T-helper 2 cell (primary cell): ENCODE measurements at places on chromosomes 7 and 10.

DNA sequence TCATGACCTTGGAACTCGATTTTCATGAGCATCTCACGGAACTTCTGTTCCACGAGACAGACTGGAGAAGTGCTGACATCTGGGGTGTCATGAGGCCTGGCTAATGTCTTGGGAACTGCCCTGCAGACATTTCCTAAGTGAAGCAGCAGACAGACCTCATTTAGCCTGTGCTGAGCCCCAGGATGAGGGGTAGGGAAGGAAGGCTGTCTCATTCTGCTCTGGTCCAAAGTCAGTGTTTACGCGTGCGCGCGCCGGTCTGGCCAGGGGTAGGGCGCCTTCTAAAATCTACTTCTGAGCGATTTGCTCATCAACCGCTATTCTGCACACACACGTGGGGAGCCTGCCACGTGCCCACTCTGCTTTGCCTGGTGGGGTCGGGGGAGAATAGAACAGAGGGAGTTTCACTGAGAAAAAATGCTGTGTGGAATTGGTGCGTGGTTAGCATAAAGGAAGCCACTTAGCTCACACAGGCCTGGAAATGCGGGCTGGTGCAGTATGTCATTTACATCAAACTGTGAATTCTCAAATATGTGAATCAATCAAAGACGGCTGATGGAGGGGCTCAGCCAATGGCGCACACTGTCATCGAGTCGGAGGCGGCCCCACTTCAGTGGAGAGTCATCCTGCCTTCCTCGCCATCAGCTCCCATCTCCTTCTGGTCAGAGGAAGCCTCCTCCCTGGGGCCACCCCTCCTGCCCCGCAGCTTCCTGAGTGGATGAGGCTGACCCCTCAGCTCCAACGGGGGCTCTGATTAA is 335.1 kb downstream of the ADARB2 start:
- DNase-seq = no peak

GRCh38 chr7:141053626-141054025 is 20.2 kb upstream of the TMEM178B start:
- no peak for DNase-seq

DNA sequence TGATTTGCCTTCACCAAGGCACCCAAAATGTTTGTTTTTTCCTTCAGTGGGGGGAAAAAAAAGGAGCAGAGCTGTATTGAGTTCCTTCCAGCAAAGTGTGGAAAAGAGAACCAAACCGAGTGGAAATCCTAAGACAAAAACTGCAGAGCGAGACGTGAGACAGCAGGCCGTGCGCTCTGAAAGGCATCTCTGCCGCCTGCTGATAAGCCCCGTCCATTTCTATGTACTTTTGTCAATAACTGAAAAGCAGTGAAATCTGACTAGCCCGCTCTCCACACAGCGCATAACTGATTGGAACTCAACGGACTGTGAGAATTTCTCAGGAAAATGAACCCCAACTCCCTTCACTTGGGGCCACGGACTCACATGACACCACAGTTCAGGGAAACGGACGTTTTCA is 83.2 kb downstream of the COBL start:
- DNase-seq = no peak

- no peak for DNase-seq
Observed at GRCh38 chr7:90715067-90715466, 118.9 kb downstream of the CDK14 start.

DNA sequence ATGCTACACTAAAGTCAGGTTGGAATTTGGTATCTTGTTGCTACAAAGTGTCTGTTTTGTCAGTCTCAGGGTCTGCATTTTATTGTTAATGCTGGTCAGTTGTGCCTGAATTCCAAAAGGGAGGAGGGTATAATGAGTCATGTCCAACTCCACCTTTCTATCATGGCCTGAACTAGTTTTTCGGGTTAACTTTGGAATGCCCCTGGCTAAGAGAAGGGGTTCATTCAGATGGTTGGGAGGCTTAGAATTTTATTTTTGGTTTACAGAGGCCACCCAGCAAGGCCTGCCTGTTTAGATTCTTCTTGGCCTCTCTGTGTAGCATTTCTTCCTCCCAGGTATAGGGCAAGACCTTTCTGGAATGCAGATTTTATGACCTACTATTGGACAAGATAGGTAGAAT is 93.2 kb downstream of the SKIDA1 start:
- no peak for DNase-seq

DNA sequence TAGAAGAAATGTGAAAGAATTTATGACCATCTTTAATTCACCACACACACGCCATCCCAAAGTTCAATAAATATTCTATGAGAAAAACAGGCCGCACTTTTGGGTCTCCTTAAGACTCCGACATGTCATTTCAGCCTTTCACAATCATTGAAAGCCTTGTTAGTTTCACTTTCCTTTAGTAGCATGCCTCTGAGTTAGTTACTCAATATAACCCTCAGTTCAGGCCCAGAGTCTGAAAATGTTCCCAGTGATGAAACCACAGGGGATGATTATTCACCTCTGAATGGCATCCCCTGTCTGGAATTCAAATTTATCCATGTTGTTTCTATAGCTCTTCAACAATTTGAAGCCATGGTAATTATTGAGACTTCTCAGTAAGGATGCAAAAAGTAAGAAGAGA is 278.1 kb upstream of the NRP1 start:
- no peak for DNase-seq

DNA sequence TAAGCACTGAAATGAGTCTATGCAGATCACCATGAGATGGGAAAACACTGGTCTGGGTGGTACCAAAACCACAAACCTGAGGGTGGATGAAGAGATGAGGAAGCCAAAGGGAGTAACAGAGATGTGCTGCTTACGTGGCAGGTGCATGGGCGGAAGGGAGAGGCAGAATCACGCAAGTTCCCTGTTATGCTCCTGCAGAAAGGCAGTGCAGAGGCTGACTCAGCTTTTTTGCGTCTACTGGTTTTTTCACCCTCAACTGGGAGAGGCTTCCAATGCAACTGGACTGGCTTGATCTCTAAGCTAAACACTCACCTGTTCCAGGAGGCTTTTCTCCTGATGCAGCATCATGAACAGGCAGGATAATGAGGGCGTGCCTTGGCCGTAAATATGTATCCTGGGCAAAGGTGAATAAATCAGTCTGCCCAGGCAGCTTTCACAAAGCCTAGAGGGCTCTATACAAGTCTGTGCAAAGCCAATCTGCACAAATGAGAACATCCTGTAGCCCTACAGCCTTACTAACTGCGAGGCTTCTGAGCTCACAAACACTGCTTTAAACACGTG is 95.4 kb upstream of the AFAP1L2 start:
- DNase-seq = peak; percentile 77

DNA sequence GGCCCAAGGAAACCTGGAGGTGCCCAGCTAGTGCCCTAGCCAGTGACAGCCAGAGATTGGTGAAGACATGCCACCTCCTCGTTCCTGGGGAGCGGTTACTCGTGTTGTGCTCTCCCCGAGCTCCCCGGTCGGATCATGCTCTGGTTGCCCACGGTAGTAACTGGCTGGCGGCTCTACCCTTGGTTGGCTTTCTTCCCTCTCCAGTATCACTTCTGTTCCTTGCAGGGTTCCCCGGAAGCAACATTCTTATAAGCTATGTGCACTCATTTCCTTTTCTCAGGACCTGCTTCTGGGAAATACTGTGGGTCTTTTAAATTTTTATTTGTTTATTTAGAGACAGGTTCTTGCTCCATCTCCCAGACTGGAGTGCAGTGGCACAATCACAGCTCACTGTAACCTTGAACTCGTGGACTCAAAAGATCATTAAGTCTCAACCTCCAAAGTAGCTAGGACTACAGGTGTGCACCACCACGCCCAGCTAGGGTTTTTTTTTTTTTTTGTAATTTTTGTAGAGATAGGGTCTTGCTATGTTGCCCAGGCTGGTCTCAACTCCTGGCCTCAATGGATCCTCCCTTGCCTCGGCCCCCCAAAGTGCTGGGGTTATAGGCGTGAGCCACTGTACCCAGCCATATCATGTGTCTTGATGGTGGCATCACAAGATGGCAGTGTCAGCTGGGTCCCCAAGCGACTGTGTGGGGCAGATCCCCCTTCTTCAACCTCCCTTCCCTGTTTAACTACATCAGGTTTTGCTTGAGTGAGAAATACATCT is 6.9 kb upstream of the CALHM1 start:
- no peak for DNase-seq

- peak; percentile 20 for DNase-seq
Observed at GRCh38 chr10:110843031-110843430, 28.7 kb upstream of the PDCD4 start.

DNA sequence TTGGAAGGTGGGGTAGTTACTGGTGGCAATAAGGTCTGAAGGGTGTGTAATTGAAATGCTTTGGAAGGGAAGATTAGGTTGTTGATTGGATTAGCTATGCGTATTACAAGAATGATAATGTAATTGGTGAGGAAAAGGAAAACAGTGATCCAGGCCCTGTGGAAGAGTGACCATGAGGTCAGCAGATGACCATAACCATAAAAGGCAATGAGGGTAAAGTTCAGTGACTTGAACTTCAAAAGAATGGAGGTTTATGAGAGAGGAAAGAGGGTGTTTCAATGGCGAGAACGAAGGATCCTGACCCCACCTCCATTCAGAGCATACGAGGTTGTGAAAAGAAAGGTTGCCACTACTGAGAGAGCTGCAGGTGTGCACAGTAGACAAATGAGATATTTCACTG is 439.7 kb downstream of the CCSER2 start:
- DNase-seq = no peak

GRCh38 chr7:7805511-7806153 is 87.2 kb upstream of the RPA3 start:
- no peak for DNase-seq

- no peak for DNase-seq
Observed at GRCh38 chr7:53060066-53060465, 24.6 kb downstream of the POM121L12 start.

GRCh38 chr7:134766779-134767519 is 12.5 kb upstream of the CALD1 start:
- DNase-seq = no peak

GRCh38 chr7:42238709-42239366 is 1.8 kb upstream of the GLI3 start:
- no peak for DNase-seq

GRCh38 chr10:123007558-123008354 is 839 bp downstream of the IKZF5 start:
- DNase-seq = no peak

GRCh38 chr10:20922033-20922432 is 24.9 kb upstream of the NEBL start:
- DNase-seq = no peak

- no peak for DNase-seq
Observed at GRCh38 chr10:119734396-119735332, 8.8 kb downstream of the INPP5F start.

DNA sequence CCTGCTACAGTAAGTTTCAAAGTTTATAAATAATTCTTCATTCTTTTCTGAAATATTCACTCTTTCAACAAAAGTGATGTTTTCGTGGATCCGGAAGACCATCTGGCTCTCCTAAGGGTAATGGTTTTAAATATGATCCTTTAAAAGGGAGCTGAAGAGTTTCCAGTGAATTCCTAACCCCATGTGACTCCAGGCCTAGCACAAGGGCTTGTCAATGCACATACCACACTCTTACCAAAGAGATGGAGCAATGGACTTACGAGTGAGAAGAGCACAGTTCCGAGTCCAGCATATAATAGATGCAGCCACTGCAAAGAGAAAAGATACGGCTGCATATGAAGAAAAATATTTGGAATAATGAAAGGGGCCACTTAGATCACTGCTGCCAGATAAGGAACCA is 32.1 kb upstream of the GATAD1 start:
- no peak for DNase-seq

GRCh38 chr10:71433768-71434744 is 37.3 kb downstream of the CDH23 start:
- no peak for DNase-seq

DNA sequence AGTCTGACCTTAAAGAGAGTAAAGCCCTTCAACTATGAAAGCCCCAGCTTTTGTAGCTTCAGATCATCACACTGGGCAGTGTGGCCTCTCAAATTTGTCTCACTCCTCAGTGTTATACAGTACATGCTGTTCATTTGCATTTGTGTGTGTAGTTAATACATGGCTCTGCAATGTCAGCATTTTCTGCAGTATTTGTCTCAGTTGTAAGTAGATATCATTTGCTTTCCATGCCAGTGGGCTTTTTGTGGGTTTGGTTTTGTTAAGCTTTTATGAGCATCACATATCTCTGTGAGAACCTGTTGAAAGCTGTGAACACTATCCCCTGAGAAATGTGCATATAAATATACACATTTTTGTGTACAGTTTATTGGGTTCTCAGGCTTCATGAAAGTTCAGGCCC is 57.0 kb downstream of the ZNF277 start:
- no peak for DNase-seq

DNA sequence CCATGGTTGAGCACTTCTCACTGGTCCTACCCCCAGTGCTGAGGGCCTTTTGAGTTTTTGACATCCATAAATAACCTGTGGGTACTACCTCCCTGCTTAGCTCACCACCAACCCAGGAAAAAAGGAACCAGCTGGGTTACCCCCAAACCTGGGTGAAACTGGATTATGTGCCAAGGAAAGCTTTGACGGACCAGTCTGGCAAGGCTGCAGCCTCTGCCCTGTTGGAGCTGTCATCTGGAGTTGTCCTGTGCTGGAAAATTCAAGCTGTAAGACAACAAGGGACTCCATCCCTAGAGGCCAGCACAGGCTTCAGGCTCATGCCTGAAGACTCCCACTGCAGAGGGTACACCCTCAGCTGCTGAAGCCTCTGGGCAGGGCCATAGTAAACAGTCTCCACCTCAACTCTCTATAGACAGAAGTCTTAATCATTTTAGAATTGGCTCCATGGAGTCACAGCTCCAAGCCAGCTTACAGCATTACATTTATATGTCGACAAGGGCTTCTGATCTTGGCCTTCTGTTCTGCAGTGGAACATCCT is 115.5 kb upstream of the AFAP1L2 start:
- no peak for DNase-seq

DNA sequence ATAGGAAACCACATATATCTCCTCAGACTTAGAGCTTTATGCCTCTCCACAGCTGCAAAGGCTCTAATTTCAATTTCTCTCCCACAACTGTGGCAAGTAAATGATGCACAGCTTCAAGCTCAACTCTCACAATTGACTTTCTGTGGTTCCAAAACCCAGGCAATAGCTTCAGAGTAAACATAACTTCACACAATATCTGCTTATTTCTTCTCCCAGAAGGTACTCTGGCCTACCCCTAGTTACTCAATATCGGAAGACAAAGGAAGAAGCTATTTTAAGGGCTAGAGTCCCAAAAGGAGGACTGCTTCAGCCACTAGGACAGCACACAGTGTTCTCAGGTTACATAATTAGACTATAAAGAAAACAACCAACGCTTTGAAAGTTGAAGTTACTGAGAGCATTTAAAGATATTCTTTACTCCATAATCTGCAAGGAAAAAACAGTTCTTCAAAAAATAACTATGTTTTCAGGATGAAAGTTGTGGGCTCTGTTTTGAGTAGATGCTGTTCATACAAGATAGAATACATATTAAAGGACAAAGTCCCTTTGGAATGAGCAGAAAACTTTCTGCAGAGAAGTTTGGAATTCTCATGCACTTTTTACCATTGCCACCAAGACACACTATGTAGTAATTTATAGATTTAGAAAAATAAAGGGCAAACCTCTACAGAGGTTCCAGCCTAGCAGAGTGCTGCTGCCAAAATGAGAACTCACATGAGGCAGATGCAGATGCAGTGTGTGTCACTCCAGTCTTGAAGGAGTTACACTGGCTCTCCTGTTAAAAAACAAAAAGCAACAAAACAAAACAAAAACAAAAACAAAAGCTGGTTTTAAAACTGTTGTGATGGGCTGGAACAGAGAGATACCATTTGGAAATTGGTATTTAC is 81.8 kb downstream of the NT5C2 start:
- DNase-seq = no peak

GRCh38 chr7:102097601-102098161 is 189.0 kb upstream of the SH2B2 start:
- DNase-seq = no peak
